Ovary (tissue), 10 donors: ENCODE measurements at places on chromosomes 6 and 20. TPM values are rescaled to one million over a fixed set of nuclear protein-coding genes. Genes with fewer than 3 reads are reported as not detected.

DNA sequence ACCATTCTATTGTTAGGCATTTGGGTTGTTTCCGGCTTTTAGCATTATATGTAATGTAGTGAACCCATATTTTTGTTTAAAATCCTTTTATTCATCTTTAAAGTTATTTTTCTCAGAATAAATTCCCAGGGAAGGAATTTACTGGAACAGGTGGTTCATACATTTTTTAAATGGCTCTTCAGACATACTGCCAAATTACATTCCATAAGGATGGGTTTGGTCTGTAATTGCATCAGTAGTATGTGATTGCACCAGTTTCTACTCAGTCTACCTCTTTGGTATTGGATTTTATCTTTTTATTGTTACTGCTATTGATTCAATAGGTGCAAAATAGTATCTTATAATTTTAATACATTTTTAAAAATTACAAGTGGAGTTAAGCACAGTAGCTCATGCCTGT, 27.2 kb downstream of the BRPF3 start:
- DNase-seq, result no peak

DSP gene
- 65.7 TPM for total RNA-seq

GRCh38 chr6:3318226-3318625, 59.5 kb downstream of the PSMG4 start:
- DNase-seq, result no peak

DNA sequence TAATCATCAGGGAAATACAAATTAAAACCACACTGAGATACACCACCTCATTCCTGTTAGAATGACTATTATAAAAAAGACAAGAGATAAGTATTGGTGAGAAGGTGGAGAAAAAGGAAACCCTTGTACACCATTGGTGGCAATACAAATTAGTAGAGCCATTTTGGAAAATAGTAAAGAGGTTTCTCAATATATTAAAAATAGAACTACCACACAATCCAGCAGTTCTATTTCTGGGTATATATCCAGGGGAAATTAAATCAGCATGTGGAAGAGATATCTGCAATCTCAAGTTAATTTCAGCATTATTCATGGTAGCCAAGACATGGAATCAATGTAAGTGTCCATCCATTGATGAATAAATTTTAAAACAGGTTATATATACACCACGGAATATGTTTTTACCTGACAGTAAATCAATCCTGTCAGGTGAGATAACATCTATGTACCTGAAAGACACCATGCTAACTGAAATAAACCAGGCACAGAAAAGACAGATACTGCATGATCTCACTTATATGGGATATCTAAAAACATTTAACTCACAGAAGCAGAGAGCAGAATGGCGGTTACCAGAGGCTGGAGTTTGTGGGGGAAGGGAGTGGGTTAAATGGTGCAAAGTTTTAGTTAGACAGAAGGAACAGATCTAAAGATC, 64.1 kb downstream of the SHPRH start:
- DNase-seq, result no peak

DNA sequence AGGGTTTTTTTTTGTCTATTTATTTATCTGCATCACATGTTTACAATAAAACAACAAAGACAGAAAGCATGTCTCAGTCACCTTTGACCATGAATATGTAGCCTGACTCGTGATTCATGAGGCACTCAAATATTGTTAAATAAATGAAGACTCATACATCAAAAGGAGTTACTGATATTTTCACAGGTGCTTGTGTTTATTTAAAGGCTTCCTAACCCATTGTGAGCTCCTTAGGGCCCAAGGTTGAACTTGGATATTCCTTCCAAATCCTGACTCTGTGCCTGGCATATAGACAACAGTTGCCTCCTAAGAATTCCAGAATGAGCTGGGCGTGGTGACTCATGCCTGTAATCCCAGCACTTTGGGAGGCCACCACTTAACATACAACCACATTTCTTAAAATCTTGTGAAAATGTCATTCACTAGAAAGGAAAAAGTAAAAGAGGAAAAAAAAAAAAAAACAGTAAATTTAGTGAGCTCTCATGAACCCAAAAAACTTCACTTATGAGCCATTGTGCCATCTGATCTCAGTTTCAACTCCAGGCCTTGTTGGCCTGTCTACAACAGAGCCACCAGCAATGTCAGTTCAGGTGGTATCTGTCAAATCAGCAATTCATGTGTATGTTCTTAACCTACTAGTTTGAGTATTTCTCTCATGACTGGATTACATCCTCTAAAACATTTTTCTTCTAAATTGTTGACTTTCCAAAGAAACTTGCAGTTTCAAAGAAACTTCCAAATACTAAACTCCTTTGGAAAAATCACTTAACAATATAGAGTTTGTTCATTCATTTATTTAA, 162.7 kb upstream of the MARCKS start:
- no peak for DNase-seq

DNA sequence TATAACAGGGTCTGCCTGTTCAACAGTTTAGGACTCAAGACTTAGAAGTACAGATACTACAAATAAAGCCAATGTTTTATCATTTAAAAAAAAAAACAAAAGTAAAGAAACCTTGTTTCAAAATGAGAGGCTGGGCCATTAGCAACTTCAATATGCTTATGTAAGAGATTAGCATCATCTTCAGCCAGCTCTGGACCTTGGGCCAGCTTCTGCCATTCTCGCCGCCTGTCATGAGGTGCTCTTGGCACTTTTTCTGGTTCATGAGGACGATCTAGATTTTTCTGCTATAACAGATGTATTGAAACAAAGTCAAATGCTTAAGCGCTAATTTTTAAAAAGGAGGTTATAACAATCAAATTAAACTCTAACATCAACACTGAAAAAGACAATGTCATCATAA, 74.2 kb downstream of the WASF1 start:
- DNase-seq, result no peak

CD2AP gene
- 18.4 TPM for total RNA-seq

GRCh38 chr20:34984756-34985261, 29.1 kb downstream of the MYH7B start:
- no peak for DNase-seq

STAU1 gene
- 77.2 TPM for total RNA-seq

- DNase-seq, result no peak
Measured at GRCh38 chr6:1482381-1483166, 93.2 kb downstream of the FOXF2 start.

DNA sequence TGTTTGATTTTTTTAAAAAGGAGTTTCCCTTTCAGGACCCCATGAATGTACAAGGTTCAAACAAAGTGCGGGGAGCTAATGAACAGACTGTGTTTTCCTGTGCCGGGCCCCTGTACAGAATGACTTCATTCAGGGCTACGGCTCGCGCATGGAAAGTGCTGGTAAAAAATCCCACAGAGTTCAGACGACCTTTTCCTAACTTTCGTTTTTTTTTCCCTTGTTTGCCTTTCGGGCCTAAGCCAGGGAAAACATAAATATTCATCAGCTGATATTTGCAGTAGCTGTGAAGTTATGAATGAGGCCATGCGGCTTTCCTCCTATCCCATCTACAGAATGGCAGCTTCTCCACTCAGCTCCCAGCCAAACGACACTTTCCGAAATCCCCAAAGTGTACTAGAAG, 74.0 kb downstream of the HAO1 start:
- no peak for DNase-seq

DNA sequence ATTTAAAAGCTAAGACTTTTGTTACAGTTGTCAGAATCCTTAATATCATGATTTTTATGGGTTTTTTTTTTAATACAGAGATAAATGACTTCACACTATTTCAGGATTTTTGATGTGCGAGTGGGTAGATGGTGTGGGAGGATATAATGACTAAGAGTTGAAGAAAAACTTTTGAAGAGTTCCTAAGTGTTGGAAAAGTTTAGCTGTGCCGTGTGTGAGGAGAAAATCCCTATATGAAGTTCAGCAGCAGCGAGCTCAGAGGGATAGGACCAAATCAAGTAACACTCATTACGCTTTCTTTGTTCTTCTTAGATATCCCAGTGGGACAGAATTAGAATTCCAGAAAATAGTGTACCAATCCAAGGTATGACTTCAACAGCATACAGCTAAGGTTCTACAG, 34.1 kb downstream of the PDE10A start:
- DNase-seq, result no peak

GRCh38 chr6:139433631-139434419, 59.4 kb upstream of the CITED2 start:
- DNase-seq, result no peak

PRDM13 gene
- total RNA-seq, result not detected

GRCh38 chr6:45896783-45897441, 118.7 kb downstream of the CLIC5 start:
- DNase-seq, result no peak

EPPIN gene
- total RNA-seq, result not detected

GRCh38 chr6:131765081-131765803, 42.6 kb upstream of the ENPP1 start:
- no peak for DNase-seq

DNA sequence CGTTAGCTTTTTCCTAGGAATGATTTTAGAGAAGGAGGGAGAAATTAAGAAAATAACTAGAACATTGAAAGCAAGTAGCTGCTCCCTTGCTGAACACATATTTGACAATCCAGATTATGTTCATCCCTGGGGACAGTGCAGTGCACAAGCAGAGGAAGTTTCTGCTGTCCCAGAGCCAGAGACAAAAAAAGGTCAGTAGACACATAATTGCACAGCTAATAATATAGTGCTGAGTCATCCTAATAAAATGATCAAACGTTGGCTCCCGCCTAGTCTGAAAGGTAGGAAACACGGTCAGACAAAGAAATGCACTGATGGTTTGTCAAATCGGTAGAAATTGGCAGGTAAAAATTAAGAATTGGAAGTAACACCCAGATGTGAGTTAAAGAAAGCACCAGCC, 21.7 kb upstream of the SSTR4 start:
- DNase-seq, result no peak

DNA sequence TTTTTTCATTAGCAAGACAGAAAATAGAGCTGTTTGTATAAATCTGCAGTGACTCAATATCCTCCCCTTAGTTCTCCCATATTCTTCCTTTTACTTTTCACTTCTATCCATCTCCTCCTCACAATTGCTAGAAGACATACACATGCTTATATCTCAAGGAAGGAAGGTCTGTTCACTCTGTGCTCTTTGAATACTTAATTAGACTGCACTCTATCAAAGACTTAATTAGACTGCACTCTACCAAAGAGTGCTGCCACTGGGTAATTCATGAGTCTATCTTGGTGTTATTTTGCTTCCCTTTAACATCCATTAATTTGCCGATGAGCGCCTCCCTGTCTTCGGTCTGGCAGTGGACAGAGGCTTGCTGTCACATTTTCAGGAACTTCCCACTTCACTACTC, 241.9 kb downstream of the ADGB start:
- no peak for DNase-seq
